ENCODE measurements at places on chromosomes 12 and 14.
A peak's percentile ranks its signal among the peaks of the same experiment; 100 is the strongest.

- DNase-seq, result no peak
Observed at GRCh38 chr12:48542300-48542928, 17.0 kb downstream of the OR8S1 start.

DNA sequence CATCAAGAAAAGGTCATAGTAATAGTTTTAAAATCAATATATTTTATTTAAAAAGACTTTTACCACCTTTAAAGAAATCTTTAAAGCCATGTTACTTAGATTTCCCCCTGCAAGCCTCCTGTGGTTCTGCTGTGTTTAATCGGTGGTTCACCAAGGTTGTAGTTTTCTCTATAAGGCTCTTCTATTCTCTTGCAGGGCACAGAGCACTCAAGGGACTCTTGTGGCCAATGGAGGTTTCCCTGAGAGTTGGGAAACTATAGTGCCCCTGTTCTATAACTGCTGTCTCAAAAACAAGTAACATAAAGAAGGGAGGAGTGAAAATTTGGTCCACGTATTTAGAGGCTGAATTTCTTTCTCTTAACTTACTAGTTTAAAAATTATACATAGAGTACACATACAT is 25.0 kb downstream of the DACT1 start:
- DNase-seq, result no peak

- no peak for DNase-seq
Observed at GRCh38 chr14:52871606-52872005, 79.2 kb downstream of the FERMT2 start.

- no peak for DNase-seq
Observed at GRCh38 chr12:113077057-113077858, 20.7 kb downstream of the DTX1 start.

DNA sequence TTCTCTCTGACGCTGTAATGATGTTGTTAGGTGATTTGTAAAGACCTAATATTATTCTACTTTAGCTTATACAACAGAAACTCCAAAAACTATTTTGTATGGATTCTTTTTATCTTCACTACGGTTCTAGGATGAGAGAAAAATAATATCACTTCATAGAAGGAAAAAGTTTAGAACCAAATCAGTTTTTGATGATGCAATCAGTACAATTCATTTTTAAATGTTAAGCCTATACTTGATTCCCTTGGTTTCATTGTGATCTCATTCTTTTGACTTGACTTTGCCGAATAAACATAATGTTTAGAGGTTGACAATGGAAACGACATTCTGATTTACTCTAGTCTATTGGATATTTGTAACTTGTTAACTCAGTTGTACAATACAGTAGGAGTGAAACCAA is 24.6 kb upstream of the ERGIC2 start:
- no peak for DNase-seq

- no peak for DNase-seq
Observed at GRCh38 chr12:29518407-29518806, 20.9 kb upstream of the OVCH1 start.

- DNase-seq, result no peak
Observed at GRCh38 chr12:15697201-15697600, 92.0 kb downstream of the EPS8 start.

GRCh38 chr14:89125216-89125615 is 291.8 kb downstream of the FOXN3 start:
- DNase-seq, result no peak

DNA sequence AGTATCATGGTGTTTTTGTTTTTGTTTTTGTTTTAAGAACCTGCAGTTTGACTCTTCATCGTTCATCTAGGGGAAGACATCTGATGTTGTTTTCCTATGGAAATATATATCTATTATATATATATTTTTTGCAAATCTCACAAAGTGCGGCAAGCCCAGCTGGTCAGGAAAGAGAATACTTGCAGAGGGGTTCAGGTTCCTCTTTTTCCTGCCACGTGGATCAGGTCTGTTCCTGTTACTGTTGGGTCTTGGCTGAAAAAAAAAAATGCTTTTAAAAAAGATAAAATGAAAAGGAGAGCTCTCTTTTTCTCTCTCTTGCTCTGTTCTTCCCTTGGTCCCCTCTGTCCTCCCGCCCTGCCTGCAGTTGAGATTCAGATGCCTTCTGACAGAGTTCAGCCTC is 179.4 kb upstream of the BCL2L14 start:
- no peak for DNase-seq

DNA sequence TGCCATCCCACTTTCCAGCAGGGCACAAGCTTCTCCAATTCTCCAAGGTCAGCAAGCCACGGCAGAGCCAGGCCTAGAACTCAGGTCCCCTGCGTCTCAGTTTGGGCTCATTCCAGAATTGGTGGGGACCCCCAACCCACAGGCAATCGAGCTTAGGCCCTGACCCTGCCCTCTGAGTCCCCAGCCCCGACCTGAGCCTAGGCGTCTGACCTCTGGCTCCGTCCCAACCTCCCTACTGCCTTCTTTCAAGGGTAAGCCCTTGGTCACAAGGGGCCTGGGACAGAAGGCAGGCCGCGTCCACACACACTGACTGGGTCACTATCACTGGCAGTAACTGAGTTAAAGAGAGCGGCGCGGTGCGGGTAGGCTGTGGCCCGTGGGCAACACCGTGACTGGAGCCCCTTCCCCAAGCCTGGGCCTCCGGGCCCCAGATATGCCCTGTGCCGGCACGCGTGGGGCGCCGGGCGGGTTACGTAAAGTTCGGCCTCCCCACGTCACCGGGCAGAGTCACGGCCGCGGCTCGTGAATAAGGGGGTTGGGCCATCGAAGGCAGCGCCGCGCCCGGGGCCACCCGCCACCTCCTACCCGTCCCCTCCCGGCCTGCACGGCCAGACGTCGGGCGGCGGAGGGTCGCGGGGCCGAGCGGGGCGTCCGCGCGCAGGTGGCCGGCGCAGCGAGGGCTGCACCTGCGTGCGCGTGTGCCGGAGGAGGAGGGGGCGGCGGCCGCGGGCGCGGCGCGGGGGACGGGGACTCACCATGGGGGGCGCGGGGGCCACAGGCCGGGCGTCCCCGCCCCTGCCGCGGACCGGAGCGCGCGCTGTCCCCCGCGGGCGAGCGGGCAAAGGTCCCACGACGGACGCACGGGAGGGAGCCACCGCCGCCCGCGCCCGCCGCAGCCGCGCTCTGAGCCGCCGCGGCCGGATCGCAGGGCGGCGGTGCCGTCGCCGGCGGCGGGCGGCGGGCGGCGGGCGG is 516 bp downstream of the ANKRD9 start:
- peak; percentile 43 for DNase-seq

DNA sequence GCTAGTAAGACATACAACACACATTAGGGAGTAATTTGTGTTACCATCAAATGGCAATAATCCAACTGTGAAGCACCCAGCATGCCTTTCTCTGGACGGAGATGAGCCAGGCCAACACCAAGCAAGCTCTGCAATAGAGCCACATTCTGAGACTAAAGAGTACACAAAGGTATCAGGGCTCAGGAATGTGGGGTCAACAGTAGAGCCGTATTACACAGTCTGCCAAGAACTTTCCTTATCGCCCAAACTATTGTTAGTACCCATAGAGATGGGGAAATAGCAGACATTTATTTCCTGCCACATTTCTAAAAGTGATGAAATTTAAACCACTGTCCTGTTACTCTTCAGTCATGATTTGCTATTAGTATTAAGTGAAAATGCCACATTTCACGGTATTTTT is 113.7 kb downstream of the BMP4 start:
- DNase-seq, result no peak

DNA sequence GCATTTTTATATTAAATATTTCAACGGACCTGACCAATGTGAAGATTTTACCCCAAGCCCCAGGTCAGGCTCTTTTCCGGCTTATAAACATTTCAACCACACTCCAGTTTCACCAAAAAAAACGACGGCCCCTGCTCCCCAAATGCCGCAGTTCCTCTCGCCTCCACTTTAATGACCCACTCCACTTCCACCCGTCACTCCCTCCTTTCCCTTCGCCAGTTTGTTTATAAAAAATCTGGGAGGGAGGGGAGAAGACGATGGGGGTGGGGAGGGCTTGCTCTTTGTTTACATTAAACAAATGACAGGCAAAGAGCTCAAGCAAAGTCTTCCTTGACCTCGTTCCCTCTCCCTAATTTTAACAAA is 5.4 kb downstream of the SIX6 start:
- no peak for DNase-seq

GRCh38 chr12:120666571-120667390 is 20.2 kb upstream of the MLEC start:
- no peak for DNase-seq

DNA sequence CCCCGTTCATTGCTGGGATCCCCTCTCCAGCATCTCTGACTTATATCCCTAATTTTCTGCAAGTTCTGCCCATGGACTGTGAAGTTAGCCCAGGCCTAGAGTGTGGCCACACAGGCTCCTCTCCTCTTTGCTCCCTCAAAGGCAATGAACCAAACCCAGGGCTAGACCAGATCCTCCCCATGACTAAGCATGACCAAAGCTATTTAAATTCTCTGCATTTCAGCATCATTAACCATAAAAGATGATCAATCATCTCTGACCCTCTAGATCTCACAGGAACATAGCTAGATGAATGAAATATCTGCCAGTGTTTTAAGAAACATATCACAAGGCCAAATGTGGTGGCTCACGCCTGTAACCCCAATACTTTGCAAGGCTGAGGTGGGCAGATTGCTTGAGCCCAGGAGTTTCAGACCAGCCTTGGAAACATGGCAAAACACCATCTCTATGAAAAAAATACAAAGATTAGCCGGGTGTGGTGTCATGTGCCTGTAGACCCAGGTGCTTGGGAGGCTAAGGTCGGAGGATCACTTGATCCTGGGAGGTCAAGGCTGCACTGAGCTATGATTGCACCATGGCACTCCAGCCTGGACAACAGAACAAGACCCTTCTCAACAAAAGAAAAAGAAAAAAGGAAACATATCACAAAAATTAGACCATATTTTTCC is 2.2 kb upstream of the KRT3 start:
- no peak for DNase-seq

GRCh38 chr12:125024949-125025563 is 31.6 kb downstream of the BRI3BP start:
- DNase-seq, result no peak

DNA sequence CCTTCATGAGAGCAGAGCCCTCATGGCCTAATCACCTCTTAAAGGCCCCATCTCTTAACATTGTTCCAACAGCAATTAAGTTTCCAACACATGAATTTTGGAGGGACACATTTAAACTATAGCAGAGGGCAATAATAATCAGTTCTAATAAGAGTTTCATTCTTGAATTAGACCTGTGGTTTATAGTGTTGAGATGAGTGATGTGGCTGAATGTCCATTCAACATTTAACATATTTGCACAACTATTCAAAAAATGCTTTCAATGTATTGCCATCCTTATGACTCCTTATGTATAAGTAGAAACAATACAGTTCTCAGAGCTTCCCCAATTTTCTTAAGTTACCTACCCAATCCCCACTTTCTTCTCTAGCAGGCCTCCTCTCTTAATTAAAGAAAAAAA is 21.5 kb downstream of the KLHL28 start:
- no peak for DNase-seq

DNA sequence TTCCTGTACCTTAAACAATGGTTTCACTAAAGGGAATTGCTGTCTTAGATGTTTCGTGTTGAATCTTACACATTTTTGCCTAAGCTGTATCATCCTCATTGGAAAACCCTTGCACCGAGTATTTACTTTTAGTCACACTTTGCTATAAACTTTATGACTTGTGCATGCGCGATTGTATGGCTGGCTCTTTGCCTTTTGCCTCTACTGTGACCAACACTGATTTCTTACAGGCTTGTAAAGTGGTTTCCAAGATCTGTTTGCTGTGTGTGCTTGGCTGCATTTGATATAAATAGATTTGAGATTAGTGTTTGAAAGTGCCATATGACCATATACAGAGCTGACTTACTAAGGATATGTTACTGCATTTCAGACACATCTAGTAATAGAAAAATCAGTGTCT is 40.5 kb downstream of the RASSF3 start:
- DNase-seq, result no peak

DNA sequence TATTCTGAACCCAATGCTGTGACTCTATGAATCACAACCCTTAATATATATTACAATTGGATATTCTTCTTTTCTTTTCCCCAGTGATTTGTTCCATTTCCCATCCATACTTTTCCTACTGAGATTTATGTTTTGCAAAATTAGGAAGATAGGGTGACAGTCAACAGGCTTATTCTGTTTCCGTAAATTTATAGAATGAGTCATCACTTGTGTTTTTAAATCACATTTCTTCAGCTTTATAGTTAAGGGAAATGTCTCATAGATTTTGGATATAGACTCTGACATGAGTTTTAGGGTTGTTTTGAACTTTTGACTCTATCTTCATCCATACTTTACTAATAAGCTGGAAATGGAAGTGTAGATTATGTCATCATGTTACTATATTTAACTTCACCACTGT is 661.6 kb upstream of the FBXO33 start:
- no peak for DNase-seq

DNA sequence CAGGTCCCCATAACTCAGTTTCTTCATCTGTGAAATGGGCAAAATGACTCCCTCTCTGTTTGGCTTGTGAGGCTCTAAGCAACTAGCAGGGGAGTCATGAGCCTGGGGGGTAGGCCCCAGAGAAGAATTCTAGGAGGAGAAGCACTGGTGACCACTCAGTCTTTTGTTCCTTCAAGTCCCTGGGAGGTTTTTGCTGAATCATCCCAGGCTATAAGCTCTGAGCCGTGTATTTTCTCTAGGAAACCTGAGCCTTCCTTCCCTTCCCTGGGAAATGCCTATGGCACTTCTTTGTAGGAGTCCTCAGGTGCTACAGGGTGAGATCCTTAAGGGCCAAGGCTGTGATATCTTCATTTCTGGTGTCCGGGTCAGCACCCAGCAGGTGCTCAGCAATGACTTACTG is 4.5 kb downstream of the RPH3A start:
- DNase-seq, result no peak

DNA sequence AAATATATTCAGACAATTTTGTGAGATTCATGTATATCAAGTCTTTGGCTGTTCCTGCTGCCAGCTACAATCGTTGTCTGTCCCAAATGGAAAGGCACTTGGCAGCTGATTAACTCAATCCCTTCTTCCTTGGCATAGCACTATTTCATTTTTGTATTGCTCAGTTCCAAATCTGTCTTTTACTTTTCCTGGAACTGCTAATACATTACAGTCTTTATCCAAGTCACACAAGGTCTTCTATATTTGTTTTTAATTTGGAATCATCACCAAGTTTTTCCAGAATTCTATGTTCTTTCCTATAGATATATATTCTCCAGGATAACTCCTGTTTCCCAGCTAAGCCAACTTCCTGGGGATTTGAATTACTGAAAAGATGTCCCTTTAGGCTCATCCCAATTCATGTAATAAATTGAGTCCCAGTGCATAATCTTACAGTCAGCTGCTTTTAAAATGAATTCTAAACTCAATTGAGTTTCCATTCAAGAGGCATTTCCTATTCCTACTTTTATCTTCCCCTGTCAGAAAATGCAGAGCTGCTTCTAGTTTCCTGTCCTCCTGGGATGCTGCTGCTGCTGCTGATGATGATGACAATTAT is 45.9 kb downstream of the DYRK2 start:
- DNase-seq, result no peak
